ENCODE measurements at places on chromosomes 13 and 19.
A peak's percentile ranks its signal among the peaks of the same experiment; 100 is the strongest.

DNA sequence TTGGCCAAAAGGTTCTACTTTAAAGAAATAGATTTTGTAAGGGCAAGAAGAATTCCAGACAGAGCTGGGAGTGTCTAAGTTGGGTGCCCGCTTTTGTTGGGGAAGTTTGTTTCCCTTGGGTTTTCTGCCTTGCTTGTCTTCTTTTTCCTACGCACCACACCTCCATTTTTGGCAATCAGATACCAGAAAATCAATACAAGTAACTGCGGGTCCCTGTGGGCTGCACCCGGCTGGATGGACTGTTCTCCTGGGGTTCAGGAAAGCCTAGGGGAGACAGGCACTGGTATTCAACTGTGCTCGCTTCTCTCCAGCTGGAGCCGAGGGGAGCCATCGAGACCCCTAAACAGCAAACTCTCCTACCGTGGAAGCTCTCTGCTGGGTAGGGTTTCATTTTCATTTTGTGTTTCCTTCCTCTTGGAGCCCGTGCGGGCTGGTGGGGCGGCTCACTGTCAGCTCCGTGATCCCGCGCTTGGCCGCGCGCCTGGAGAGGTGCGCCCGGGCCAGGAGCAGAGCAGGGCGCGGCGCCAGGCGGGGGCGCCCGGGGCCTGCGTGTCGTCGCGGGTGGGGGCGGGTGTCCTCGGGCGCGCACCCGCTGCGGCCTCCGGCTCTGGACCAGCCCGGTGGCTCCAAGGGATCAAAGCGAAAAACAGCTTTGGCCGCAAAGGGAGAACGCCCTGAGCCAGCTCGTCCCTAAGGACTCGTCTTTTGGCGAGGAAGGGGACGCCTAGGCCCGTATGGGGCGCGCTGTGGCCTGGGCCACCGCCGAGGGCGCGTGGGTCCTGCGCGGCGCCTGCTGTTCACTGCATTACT lies 347.2 kb downstream of the ZNF536 start:
- peak; percentile 47 for DNase-seq

GRCh38 chr19:10135551-10136334 lies 16.0 kb upstream of the EIF3G start:
- no peak for DNase-seq

DNA sequence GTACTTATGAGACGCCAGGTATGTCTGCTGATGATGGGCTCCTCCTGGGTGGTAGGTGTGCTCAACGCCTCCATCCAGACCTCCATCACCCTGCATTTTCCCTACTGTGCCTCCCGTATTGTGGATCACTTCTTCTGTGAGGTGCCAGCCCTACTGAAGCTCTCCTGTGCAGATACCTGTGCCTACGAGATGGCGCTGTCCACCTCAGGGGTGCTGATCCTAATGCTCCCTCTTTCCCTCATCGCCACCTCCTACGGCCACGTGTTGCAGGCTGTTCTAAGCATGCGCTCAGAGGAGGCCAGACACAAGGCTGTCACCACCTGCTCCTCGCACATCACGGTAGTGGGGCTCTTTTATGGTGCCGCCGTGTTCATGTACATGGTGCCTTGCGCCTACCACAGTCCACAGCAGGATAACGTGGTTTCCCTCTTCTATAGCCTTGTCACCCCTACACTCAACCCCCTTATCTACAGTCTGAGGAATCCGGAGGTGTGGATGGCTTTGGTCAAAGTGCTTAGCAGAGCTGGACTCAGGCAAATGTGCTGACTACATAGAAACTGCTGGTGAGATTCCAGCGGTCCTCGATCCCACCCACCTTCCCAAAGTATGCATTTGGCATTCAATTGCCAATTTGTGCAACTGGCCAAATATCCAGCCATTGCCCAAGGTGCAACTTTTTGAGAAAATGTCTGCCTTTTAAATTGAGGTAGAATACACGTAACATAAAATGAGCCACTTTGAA lies 10.2 kb downstream of the OR2Z1 start:
- no peak for DNase-seq

GRCh38 chr19:2330632-2331284 lies 2.3 kb downstream of the SPPL2B start:
- no peak for DNase-seq

- DNase-seq: no peak
These were observed 449.9 kb downstream of the HS6ST3 start for GRCh38 chr13:96539791-96540190.

DNA sequence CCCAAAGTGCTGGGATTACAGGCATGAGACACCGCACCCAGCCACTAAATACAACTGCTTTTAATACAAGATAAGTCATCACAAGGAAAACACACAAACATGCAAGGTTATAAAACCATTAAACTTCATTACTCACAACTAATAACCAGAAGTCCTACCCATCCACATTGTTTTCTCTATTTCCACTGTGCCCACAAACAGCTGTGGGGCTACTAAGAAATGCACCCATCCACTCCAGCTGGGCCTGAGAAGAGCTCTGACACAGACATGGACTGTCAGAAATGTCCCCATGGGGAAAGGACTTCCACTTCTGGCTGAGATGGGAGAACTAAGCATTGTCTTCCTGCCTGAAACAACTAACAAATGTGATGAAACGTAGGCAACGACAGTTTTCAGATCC lies 17.2 kb downstream of the SAFB2 start:
- no peak for DNase-seq

- no peak for DNase-seq
These were observed 107.0 kb downstream of the SLITRK5 start for GRCh38 chr13:87778128-87778527.

DNA sequence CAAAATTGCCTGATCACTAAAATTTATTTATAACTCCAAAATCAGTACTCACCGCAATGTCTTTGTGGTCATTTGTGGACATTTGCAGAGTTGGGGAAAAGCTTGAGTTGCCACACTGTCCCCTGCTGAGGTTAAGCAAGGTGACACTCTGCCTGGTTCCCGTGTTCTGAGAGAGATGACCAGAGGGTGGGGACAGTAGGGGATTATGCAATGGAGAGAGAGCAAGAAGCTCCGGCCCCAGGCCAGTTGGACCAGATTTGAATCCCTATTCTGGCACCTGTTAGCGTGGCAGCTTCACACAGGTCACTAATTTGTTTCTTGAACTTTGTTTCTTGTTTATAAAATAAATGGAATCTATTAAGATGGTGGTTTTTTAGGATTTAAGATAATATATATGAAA lies 17.8 kb downstream of the ERCC5 start:
- DNase-seq: no peak

- DNase-seq: no peak
These were observed 142.3 kb downstream of the DPF1 start for GRCh38 chr19:38081547-38082255.

- DNase-seq: no peak
These were observed 14.9 kb downstream of the DPF1 start for GRCh38 chr19:38209152-38209551.

DNA sequence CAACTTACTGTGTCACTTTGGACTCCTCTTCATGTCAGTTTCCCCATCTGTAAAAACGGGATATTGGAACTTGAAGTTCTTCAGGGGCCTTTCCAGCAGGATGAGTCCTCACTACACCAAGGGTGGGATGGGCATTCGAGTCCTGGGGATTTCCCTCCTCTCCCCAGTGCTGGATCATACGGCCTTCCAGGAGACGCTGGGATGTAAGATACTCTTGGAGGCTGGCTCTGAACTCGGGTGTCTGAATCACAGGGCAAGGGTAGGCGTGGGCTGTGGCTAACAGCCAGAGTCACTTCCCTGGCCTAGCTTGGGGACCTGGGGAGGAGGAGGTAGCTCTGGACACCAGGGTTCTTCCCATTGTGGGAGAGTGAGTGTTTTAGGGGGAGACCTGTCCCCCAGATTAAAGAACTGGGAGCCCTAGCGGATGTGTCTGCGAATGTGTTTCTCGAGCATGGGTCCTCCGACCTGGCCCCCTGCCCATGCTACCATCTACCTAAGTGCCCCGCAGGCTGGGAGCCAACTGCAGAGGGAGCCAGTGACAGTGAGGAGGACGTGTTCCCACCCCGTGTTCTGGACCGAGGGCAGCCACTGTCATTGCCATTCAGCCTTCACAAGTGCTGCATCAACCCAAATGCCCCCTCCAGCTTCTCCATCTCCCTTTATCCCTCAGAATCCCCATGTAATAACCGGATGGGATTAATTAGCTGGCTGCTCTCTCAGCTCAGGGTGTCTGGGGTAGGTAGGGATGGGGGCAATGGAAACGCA lies 2.4 kb upstream of the CYTH2 start:
- DNase-seq: no peak

GRCh38 chr13:95049772-95050171 lies 251.5 kb downstream of the ABCC4 start:
- DNase-seq: no peak

- DNase-seq: no peak
These were observed 92.6 kb upstream of the RFC3 start for GRCh38 chr13:33725340-33725739.

DNA sequence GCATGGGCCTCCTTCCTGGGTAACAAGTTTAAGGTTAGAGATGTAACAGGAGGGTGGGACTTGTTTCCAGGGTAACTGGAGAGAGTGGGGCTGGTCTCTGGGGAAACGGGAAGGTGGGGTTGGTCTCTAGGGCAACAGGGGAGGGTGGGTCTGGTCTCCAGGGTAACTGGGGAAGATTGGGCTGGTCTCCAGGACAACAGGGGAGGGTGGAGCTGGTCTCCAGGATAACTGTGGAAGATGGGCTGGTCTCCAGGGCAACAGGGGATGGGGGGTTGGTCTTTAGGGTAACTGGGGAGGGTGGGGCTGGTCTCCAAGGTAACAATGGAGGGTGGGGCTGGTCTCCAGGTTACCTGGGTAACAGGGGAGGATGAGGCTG lies 36.5 kb downstream of the SPTBN4 start:
- DNase-seq: no peak

DNA sequence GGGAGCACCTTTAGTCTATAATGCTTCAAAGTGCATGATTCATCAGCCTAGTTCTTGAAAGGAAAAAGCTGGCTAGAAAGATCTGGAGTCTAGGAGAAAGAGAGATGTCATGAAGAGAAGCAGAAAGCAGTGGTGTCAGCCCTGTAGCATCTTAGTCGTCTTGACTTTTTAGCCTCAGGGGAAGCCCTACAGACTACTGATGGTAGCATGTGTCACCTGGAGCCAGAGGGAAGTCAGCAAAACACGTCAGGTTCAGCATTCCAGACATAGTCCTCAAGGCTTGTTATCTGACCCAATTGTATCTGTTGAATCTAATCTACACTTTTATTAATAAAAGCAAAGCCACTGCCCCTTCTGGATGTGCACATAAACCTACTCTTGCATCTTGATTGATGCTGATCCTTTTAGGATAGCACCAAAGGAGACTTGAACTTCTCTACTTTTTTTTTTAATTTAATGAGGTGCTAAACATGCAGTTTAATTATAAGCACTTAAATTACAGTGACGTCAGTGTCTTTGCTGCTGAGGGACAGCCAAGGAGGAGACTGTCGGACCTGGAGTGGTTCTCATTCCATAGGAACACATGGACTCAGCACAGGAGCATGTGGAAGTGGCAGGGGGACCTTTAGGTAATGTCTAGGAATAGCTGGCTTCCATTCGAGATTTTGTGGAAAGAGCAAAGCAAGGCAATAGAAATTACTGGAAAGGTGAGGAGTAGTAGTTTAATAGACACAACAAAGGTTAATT lies 525.5 kb upstream of the SGCG start:
- no peak for DNase-seq

DNA sequence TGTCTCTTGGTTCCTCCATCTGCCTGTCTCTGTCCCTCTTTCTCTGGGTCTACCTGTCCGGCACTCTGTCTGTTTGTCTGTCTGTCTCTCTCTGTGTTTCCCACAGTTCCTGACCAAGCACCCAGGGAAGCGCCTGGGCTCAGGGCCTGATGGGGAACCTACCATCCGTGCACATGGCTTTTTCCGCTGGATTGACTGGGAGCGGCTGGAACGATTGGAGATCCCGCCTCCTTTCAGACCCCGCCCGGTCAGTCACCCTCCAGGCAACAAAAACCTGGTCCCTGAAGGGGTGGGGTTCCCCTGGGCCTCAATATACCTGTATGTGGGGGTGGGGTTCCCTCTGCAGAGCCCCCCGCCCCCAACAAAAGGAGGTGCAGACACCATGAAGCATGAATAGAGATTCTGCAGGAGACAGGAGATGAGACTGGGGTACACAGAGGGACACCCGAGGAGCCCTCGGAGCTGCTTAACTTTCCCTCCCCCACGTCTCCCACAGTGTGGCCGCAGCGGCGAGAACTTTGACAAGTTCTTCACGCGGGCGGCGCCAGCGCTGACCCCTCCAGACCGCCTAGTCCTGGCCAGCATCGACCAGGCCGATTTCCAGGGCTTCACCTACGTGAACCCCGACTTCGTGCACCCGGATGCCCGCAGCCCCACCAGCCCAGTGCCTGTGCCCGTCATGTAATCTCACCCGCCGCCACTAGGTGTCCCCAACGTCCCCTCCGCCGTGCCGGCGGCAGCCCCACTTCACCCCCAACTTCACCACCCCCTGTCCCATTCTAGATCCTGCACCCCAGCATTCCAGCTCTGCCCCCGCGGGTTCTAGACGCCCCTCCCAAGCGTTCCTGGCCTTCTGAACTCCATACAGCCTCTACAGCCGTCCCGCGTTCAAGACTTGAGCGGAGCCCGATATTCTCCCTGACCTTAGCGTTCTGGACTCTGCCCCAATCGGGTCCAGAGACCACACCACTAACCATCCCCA lies 2.6 kb upstream of the CACNG7 start:
- no peak for DNase-seq

GRCh38 chr19:52102782-52103181 lies 7.2 kb upstream of the ZNF841 start:
- DNase-seq: no peak

GRCh38 chr19:3695986-3696659 lies 4.1 kb downstream of the PIP5K1C start:
- DNase-seq: no peak

DNA sequence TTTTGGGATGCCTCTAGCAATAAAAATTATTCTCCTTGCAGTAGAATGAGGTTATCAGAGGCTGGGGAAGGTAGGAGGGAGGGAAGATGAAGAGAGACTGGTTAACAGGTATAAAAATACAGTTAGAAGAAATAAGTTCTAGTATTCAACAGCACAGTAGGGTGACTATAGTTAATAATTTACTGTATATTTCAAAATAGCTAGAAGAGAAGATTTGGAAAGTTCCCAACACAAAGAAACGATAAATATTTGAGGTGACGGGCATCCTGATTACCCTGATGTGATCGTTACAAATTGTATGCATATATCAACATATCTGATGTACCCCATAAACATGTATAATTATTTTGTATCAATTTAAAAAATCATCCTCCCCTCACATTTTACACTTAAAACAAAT lies 93.8 kb downstream of the CDADC1 start:
- no peak for DNase-seq

- DNase-seq: no peak
These were observed 177.3 kb upstream of the SERP2 start for GRCh38 chr13:44196196-44196751.

GRCh38 chr19:4075373-4075772 lies 8.7 kb upstream of the ZBTB7A start:
- DNase-seq: no peak

DNA sequence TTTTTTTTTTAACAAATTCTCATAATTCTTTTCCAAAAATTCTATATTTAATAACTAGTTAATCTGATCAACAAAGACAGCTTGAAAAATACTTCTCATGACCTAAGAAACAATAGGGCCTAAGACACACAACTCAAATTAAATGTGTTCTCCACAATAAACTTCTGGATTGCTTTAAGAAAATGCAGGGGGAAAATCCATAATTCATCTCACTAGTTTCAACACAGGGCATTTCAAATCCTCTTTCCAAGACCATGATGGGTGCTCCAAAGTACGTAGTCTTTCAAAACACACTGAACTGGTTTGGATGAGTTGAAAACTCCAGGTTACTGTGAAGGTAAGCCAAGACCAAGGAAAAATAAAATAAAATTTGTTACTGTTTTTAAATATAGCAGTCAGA lies 62.6 kb downstream of the DCLK1 start:
- no peak for DNase-seq

GRCh38 chr13:32017474-32017873 lies 14.1 kb upstream of the FRY start:
- no peak for DNase-seq

All from fibroblast of skin of back (primary cell).